ENCODE measurements at places on chromosomes 6 and 20.

GRCh38 chr6:154343473-154344308 is 12.9 kb downstream of the IPCEF1 start:
- DNase-seq, result peak; percentile 65

DNA sequence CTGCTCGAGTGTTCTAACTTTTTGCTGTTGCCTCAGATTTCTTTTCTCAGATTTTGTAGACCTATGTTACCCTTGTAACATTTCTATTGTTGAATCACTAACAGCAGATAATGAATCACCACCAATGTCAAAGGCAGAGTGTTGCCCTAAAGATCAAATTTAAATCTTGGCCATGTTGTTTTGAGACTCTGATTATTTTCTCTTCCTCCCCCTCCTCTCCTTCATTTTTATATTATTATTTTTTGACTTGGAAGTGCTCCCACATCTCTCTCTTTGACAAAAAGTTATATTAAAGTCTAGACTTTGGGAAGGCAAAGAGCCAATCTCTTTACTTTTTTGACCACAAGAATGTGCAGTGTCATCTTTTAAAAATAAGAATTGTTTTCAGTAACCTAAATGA is 422.7 kb downstream of the NKAIN2 start:
- peak; percentile 3 for DNase-seq

GRCh38 chr6:137405806-137406205 is 88.4 kb downstream of the OLIG3 start:
- no peak for DNase-seq

GRCh38 chr20:40810332-40811000 is 121.4 kb upstream of the MAFB start:
- no peak for DNase-seq

All from kidney tubule cell (primary cell).